ENCODE measurements at places on chromosomes 4 and X. TPM values are rescaled to one million over a fixed set of nuclear protein-coding genes. Genes with fewer than 3 reads are reported as not detected.

The HSD17B13 gene
- not detected for total RNA-seq

The CLCN4 gene
- total RNA-seq = not detected

The AVPR2 gene
- not detected for total RNA-seq

The EPHA5 gene
- total RNA-seq = not detected

The GATA1 gene
- total RNA-seq = not detected

The GPRASP1 gene
- 3.9 TPM for total RNA-seq

The PLA2G12A gene
- total RNA-seq = 35.6 TPM

The RUFY3 gene
- 13.6 TPM for total RNA-seq

The NDP gene
- total RNA-seq = not detected

The KCNIP4 gene
- total RNA-seq = not detected

The RAB40AL gene
- not detected for total RNA-seq

The HMGB3 gene
- 25.4 TPM for total RNA-seq

The ZFYVE28 gene
- total RNA-seq = 4.9 TPM

The NOX1 gene
- total RNA-seq = not detected

The ANXA3 gene
- 0.63 TPM for total RNA-seq

The CPEB2 gene
- 5.3 TPM for total RNA-seq

The MND1 gene
- 50.0 TPM for total RNA-seq

The DUSP21 gene
- not detected for total RNA-seq

The FMR1NB gene
- total RNA-seq = not detected

The UGT2B17 gene
- not detected for total RNA-seq

The GRIA3 gene
- total RNA-seq = not detected

The ARSJ gene
- total RNA-seq = not detected

The CLGN gene
- total RNA-seq = 0.31 TPM

The CCNG2 gene
- 54.3 TPM for total RNA-seq

The MMAA gene
- 15.9 TPM for total RNA-seq

The SPINK2 gene
- total RNA-seq = not detected

The AWAT2 gene
- not detected for total RNA-seq

The ACSL4 gene
- total RNA-seq = 64.0 TPM

The GAGE12H gene
- not detected for total RNA-seq

The ADAMTS3 gene
- not detected for total RNA-seq

The TCP11X1 gene
- total RNA-seq = not detected

The P2RY10 gene
- 42.1 TPM for total RNA-seq

The HTRA3 gene
- total RNA-seq = not detected

The MXRA5 gene
- total RNA-seq = not detected

The OTUD6A gene
- total RNA-seq = not detected

The LNX1 gene
- total RNA-seq = not detected

The TMSB15A gene
- not detected for total RNA-seq

The BRCC3 gene
- 32.5 TPM for total RNA-seq

The CSAG3 gene
- total RNA-seq = not detected

The PAGE2B gene
- not detected for total RNA-seq

The PPP4R3C gene
- total RNA-seq = not detected

The SATL1 gene
- not detected for total RNA-seq

The SLC9A7 gene
- total RNA-seq = 17.0 TPM

The P2RY8 gene
- total RNA-seq = 28.3 TPM
